ENCODE measurements at places on chromosomes 2 and 18. TPM values are rescaled to one million over a fixed set of nuclear protein-coding genes. Genes with fewer than 3 reads are reported as not detected.

GRCh38 chr2:207729465-207729998 is 18.1 kb downstream of the CCNYL1 start:
- no peak for DNase-seq

DNA sequence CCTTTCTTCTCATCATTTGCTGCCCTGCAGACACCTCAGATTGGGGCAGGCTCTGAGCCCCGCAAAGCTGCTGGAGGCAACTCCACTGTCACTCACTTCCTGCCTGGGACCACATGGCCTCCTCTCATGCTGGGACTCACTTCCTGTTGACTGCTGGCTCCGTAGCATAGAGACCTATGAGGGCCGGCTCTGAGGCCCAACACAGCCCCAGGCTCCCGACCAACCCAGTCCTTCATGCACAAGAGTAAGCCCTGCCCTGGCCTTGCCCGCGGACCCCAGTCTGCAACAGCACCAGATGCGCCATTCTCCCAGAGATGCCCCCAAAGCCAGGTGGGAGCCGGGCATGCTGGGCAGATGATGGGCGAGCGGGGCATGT is 55.7 kb downstream of the DNMT3A start:
- no peak for DNase-seq

DNA sequence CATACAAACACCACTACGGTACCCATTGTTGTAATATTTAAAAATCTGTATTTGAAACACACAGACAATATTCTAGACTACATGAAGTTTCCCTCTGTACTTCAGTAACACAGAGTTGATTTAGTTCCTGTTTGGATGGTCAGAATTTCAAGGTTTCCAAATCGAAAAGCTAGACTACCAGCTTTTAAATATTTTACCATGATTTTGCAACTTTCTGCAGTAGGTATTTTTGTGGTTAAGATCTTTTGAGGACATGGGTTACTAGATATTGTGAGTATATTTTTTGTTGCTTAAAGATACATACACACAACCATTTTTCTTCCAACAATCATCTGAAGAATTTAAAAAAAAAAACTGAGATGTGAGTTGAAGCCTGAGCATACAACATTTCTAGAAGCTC is 10.9 kb downstream of the SERPINB5 start:
- DNase-seq = no peak

Gene PLGLB2
- polyA plus RNA-seq = 3.2 TPM

Data from right lung (tissue), 10 donors.